ENCODE measurements at places on chromosomes 11 and 22. TPM values are rescaled to one million over a fixed set of nuclear protein-coding genes. Genes with fewer than 3 reads are reported as not detected.

Gene B4GALNT4
- total RNA-seq: 1.9 TPM

Gene GAL3ST1
- not detected for total RNA-seq

Gene RAB3IL1
- 0.34 TPM for total RNA-seq

Gene MPEG1
- not detected for total RNA-seq
